ENCODE measurements at places on chromosomes 5 and 9. TPM values are rescaled to one million over a fixed set of nuclear protein-coding genes. Genes with fewer than 3 reads are reported as not detected.

Gene JAKMIP2
- total RNA-seq: not detected

Gene TAF11L13
- not detected for total RNA-seq

Gene HTR4
- total RNA-seq: not detected

Gene SAXO1
- not detected for total RNA-seq

Gene XRCC4
- 27.0 TPM for total RNA-seq

Gene ACOT12
- total RNA-seq: not detected

Gene PCSK1
- total RNA-seq: 0.16 TPM

Gene LCN15
- not detected for total RNA-seq

Gene NMUR2
- total RNA-seq: not detected

Gene TEX48
- not detected for total RNA-seq

Gene BARHL1
- not detected for total RNA-seq

Gene CDH18
- total RNA-seq: 0.26 TPM

Gene SHOC1
- not detected for total RNA-seq

Gene KCNMB1
- not detected for total RNA-seq

Gene VLDLR
- 13.9 TPM for total RNA-seq

Gene PCDHA3
- 0.16 TPM for total RNA-seq

Gene C9
- not detected for total RNA-seq

Gene TTC16
- 0.05 TPM for total RNA-seq

Gene FCN1
- not detected for total RNA-seq

Gene SLC45A2
- total RNA-seq: 0.05 TPM

Gene SLC22A4
- total RNA-seq: 2.5 TPM

Gene TAF11L5
- total RNA-seq: not detected

Gene FOXD4
- 0.19 TPM for total RNA-seq

Gene PTPA
- total RNA-seq: 99.5 TPM

Gene PKD2L2
- not detected for total RNA-seq

Gene DDX4
- not detected for total RNA-seq

Gene FCN2
- not detected for total RNA-seq

Gene SOHLH1
- total RNA-seq: not detected

Gene PRSS3
- total RNA-seq: not detected

Gene TICAM2
- total RNA-seq: 1.2 TPM

Gene MRRF
- 36.6 TPM for total RNA-seq

Gene RNF208
- total RNA-seq: 0.21 TPM

Gene PCDHAC2
- 0.10 TPM for total RNA-seq

Gene IFNA1
- not detected for total RNA-seq

Gene DAB2IP
- total RNA-seq: 6.6 TPM

Gene DMRT3
- total RNA-seq: not detected

Gene STX17
- total RNA-seq: 13.9 TPM

Gene ISCA1
- total RNA-seq: 43.1 TPM

Gene CDKN2A
- 169 TPM for total RNA-seq

Gene TMEM174
- not detected for total RNA-seq

Gene ZNF483
- 1.2 TPM for total RNA-seq

Gene DPYSL3
- total RNA-seq: 16.4 TPM

Gene ACTBL2
- total RNA-seq: not detected

Gene OR1N1
- total RNA-seq: not detected

Gene ZNF879
- total RNA-seq: 4.8 TPM

Gene IL33
- not detected for total RNA-seq

Gene WDR38
- 0.16 TPM for total RNA-seq

Gene IL7R
- 0.29 TPM for total RNA-seq

Gene ARHGEF37
- total RNA-seq: 8.3 TPM

Gene UNC5A
- total RNA-seq: 0.21 TPM

Gene TAS2R1
- total RNA-seq: not detected

All from myocyte (in vitro differentiated cells).